ENCODE measurements at places on chromosomes 2 and 18.

DNA sequence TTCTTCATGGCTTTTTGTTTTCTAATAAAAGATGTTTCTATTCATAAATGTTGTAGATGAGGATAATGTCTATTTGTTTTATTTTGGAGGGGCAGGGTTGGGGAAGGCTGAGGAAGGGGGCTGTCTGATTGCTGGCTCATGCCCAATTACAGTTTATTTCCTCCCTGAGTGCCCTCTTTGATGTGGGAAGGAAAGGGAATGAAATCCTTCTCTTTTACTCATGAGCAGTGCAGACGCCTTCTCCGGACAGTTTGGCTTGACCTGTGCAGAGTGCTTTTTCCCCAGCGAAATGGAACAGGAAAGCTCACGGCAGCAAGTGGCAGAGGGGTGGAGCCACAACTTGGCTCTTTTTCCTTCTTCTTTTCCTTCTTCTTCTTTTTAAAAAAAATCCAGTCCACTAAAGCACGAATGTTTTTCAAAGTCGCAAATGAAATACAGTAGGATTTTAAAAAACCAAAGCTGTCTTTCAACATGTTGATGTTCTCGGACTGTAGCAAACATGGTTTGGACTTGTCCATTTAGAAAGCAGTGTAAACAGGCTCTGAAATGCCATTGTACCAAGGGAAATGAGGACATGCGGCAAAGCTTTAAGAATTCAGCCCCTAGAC is 34.5 kb downstream of the RAB31 start:
- peak; percentile 54 for DNase-seq

- no peak for DNase-seq
These were observed 77.9 kb upstream of the RIT2 start for GRCh38 chr18:43193336-43193735.

- DNase-seq, result peak; percentile 70
These were observed 518.6 kb upstream of the FSIP2 start for GRCh38 chr2:185219981-185220380.

DNA sequence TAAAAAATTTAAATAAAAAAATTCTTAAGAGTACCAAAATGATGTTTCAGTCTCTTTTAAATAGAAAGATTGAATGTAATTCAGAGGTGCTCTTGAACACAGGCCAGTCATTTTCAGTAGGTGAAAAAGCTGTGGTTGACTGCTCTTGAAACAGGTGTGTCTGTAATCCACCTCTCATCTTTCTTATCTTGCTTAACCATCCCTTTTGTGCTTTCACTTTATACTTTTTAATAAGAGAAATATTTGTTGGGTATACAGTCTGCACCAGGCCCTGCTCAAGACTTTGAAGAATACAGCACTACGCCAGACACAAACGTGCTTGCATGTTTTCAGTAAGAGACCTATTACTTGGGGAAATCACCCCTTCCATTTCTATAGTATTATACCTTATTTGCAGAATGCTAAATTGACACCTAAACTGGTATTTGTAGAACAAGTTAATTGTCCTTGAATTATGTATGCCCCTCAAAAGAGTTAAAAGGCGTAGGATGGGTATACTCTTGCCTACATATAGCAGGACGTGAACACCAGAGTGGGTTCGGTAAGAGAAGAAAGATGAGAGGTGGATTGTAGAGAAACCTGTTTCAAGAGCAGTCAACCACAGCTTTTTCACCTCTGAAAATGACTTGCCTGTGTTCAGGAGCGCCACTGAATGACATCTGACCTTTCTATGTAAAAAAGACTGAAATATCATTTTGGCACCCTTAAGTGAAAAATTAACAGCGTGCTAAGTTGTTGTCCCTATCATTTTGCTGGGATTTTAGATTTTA is 4.0 kb upstream of the RTN4 start:
- DNase-seq, result no peak

GRCh38 chr2:40431600-40431955 is 20.3 kb downstream of the SLC8A1 start:
- DNase-seq, result no peak

GRCh38 chr18:28003451-28003850 is 173.5 kb downstream of the CDH2 start:
- DNase-seq, result no peak

- no peak for DNase-seq
These were observed 310.5 kb downstream of the SMAD2 start for GRCh38 chr18:47619771-47620448.

GRCh38 chr2:206756816-206757215 is 8.3 kb downstream of the MDH1B start:
- no peak for DNase-seq

GRCh38 chr2:86195808-86196387 is 636 bp upstream of the IMMT start:
- no peak for DNase-seq
